ENCODE measurements at places on chromosomes 5 and 9.

DNA sequence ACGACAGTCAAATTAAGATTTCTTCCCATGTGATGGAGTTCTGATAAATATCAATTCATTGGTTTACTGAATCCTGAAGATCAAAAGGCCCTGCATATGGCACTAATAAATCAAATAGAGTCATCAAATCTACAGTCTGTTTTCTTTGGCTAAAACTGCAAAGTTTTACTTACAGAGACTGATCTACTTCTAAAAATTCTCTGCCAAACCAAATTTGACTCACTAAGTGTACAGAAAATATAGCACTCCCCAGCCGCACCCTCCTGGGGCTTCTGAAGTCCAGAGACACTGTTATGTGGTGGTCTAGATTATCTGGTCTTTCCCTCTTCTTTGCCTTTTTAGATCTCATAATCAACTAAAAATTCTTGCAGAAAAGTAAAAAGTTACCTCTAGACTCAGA is 237.7 kb downstream of the MLLT3 start:
- no peak for DNase-seq

DNA sequence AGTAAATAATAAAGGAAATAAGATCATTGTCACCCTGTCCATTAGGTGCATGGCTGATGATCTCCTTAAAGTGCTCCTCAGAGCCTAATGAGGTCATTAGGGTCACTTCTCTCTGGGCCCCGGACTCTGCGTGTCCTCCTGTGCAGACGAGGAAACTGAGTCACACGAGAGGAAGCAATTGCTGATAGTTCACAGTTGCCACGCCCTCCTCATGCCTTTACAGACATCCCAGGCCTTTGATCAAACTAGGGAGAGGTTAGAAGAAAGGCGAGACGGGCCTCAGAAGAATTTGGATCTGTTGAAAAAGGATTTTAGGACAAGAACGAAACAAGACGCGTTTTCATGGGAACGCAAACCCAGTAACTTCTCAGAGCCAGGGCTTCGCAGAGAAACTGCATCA is 32.0 kb upstream of the MSX2 start:
- no peak for DNase-seq

DNA sequence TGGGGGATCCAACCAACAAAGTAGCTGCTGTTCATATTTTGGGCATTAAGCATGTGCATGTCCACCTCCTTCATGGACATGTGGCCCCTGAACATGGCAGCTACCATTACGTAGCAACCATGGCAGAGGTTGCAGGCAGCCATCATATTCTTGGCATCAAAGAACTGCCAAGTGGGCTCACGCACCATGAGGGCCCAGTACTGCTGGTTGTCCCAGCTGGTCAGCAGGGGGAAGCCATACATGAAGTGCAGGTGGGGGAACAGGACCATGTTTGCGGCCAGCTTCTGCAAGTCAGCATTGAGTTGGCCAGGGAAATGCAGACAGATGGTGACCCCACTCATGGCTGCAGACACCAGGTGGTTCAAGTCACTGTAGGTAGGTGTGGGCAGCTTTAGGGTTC is 9.5 kb downstream of the MTAP start:
- DNase-seq, result no peak

DNA sequence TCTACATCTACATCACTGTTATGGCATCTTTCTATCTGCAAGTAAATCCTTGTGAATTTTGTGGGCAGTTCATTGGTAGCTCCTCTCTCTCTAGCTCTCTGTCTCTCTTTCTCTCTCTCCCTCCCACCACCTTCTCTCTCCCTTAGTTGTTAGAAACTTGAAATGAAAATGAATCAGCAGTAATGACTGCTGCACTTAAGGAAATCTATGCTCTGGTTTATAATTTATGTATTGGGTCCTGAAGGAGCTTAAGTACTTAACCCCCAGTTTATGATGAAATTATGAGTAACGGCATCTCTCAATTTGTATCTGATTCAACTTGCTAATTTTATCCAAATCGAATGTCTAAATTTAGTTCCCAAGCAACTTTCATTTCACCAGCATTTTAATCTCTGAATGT is 52.0 kb upstream of the PTGER4 start:
- DNase-seq, result no peak

Measured in thoracic aorta (tissue), 2 donors.